ENCODE measurements at places on chromosomes 13 and 19.

DNA sequence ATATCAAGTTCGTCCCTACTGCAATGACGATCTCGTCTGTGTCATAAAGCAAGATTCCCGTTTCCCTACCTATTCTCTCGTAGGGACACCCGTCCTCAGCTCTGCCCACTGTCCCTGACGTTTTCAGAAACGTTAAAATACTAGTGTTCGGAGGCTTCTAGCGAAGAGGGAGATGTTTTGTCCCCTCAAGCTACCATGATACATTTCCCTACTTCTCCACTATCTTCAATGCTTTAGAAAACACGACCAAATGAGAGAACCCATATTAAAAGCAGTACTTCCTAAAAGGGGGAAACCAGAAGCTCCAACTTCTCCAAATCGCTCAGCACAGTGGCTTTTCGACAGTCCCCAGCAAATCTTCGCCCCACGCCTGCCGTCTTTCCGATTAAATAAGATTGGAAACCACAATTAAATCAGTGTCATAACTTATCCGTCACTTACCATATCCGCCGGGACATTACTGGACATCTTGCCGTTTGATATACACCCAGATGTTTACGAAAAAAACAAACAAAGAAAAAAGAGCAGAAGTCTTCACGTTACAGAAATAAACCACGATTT, 1.3 kb downstream of the UBL3 start:
- peak; percentile 18 for DNase-seq

- no peak for DNase-seq
These were observed 4.7 kb upstream of the KBTBD7 start for GRCh38 chr13:41199079-41199478.

DNA sequence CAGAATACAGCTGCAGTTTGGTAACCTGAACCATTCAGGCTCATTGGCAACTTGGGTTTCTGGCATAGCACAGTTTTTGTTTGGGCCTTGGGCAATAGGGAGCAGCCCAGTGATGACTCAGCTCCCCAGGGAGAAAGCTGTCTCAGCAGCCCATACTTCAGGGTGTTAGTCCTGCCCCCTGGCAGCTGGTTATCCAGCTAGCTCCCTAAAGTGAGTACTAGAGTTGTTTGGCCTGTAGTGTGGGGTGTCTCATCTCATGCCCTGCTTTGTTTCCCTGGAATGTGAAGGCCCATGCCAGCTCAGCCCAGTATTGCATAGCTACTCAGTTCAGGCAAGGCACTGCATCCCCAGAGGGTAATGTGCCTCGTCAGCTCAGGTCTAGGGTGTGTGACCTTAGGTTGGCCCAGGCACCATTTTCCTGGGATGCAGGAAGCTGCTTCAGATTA, 18.2 kb upstream of the ZNF543 start:
- DNase-seq = no peak

GRCh38 chr19:55086730-55087541, 11.3 kb downstream of the EPS8L1 start:
- no peak for DNase-seq

GRCh38 chr19:54069470-54069869, 5.8 kb upstream of the VSTM1 start:
- no peak for DNase-seq

DNA sequence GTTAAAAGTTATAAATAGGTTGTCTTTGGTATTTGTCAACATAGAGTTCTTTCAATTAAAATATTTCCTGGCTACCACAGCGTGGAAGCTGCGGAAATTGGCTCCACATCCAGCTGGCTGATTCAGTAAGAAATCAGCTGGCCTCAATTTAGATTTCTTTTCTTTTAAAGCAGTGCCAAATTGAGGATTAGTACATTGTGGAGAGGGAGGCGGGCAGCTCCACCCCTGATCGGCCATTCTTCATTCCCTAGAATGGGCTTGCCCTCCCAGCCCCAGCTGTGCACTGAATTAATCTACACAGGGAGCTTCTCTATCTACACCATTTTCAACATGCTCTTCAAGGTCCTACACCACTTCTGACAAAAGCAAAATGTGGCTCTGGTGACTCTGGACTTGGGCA, 624.8 kb downstream of the DACH1 start:
- no peak for DNase-seq

- no peak for DNase-seq
These were observed 557.0 kb downstream of the FGF9 start for GRCh38 chr13:22227895-22228294.

DNA sequence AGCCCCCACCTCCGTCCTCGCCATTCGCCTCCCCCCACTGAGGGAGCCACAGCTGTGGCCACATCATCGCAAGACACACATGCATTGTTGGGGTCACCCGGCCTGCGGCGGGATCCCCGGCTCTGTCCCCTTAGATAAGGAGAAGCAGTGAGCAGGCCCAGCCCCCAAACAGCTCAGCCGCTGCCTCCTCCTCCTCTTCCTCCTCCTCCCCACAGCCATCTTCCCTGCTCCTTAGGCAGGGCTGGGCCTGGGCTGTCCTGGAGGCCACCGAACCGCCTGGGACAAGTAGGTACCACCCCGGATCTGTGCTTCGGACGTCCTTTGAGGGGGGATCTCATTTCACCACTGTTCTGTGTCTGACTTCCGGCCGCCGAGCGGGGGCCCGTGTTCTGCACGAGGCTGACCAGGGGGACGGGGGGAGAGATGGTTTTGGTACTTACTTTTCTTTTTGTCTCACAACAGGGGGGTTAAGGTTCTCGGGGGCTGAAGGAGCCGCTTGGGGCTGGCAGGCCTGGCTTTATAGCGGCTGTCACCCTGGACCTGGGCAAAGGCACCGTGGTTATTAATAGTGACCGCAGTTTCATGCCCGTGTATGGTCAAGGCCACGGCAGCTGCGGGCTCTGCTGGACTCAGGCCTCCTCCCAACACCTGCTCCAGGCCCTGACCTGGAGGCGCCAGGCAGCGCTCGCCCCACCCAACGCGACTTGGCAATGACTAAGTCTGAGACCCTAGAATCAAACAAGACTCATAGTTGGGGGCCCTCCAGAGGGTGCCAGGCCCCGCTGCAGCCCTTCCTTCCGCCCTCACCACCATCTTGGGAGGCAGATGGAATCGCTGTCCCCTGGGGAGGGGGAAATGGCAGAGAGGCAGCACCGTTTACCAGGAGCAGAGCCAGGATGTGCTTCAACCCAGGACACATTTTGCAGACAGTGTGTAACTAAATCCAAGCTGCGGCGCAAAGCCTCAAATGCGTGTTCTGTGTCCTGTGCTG, 18.3 kb downstream of the NMRK2 start:
- DNase-seq = no peak

DNA sequence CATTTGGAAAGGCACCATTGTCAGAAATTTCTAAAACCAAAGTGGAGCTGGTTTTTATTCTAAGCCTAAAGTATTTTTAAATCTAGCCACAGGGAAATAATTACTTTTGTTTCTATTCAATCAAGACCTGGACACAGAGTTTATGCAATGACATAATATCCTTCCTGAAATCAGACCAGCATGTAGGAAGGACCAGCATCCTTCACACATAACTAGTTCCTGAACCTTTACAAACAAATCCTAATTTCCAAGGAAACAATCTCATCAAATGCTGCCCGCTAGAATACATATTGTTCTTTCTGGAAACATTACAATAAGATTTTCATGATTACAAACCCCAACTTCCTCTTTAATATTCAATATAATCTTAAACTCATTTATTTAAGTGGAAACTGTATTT, 1.5 kb downstream of the STARD13 start:
- no peak for DNase-seq

GRCh38 chr19:9799162-9799561, 19.7 kb downstream of the FBXL12 start:
- no peak for DNase-seq

GRCh38 chr13:76222511-76222910, 586.4 kb downstream of the LMO7 start:
- no peak for DNase-seq

GRCh38 chr19:35692010-35692409, 12.3 kb upstream of the ZBTB32 start:
- DNase-seq = no peak

DNA sequence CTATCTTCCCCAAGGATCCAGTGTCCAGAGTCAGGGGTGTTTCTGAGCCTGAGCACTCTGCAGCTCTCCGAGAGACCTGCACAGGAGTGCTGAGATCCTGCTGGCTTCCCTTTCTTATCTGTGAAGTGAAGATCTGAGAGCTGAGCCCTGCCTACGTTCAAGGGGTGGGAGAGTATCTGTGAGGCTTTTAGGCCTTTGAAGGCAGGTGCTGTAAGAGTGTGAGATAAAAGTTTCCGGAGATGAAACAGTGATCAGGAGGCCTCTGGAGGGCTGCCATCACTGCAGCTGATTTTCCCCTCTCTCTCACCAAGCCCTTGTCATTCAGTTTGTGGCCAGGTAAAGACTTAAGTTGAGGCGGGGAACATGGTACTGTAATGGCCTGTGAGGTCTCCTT, 83.1 kb downstream of the AKAP11 start:
- no peak for DNase-seq

DNA sequence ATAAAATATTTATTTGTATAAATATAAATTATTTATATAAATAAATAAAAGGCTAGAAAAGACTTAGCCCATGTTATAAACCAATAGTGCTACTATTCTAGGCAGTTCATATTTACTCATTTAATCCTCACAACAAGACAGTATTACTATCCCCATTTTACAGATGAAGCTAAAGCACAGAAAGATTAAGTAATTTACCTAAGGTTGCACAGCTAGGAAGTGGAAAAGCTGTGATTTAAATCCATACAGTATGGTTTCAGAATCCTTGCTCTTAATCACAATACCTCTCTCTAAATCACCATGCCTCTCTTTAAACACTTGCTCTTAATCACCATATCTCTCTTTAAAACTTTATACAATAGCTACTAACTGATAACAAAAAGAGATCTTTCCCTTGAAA, 13.8 kb downstream of the SPRYD7 start:
- DNase-seq = no peak

GRCh38 chr19:39252458-39252857, 3.8 kb upstream of the IFNL4 start:
- no peak for DNase-seq

DNA sequence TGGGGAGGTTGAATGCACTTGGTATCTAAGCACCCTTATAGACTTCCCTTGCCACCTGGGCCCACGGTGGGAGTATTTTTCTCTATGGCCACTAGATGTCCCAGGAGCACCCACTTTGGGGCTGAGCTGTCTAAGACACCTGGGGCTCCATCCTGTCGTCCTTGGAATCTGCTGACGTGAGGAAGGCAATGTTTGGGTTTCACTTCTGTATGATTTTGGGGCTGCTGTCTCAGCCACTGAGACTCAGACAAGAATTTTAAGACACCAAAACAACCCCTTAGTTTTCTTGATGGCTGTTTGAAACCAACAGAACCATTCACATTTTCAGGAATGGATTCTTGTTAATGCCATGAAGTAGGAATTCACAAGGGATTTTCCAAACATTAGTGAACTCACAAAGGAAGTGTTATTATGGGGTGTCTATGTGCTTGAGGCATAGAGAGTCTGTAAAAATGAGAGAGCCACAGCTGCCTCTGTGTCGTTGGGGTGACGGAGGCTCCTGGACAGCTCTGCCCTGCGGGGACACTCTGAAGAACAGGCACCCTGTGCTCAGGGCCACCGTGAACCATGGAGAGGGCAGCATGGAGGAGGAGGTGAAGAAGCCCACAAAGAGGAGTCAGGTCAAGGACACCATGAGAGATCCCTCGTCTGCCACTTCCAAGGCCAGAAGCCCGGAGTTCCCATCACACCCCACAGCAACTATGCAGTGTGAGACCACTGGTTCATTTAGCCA, 106.8 kb upstream of the SPATA13 start:
- DNase-seq = peak; percentile 37

DNA sequence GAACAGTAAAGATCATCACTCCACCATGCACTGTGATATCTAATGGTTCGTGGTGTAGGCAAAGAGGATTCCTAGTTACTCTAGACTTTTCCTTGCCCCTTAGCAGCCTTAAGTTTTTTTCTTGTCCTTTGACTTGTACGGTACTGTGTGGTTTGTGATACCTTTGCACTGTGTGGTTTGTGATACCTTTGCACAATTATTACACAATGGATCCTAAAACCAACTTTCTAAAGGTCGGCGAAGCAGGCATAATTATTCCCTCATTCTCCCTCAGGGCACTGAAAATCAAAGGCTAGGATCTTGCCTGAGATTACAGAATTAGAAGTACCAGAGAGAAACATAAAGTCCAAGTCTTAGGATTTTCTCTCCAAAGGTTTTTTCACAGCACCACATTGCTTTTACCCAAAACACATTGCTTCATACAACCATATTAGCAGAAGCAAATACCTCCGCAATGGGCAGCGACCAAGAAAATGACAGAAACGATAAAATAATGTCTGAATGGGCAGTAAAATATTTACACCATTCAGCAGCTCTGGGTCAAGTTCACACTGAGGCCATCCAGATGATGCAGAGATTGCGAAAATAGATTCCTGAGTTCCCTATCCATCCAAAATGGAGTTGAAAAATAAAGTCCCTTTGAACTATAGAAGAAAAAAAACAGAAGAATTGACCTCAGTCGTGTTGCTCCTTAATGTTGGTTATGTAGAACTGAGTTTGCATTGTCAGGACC, 106.4 kb downstream of the FGF14 start:
- DNase-seq = no peak

DNA sequence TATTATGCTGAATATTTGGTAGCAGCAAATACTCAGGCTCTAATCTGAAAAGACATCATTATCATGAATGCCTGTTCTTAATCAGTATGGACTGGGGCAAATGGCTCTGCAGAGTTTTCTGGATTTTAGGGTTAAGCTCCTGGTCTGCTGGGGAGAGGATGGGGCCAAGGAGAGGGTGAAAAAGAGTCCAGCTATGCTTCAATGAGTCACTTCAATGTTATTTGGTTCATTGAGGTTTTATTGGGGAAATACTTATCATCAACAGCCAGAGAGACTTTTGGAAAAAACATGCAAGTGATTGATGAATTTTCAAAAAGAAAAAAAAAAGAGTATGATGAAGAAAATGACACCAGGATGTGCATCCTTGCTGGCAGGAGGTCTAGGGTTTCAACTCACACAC, 278.3 kb downstream of the UQCRFS1 start:
- DNase-seq = no peak

GRCh38 chr19:56350416-56351045, 35.9 kb upstream of the ZSCAN5A start:
- peak; percentile 51 for DNase-seq

Measured in stimulated activated CD4-positive, alpha-beta T cell treated with anti-CD3 and anti-CD28 coated beads, Interleukin-15, amount 100 ng/mL, for 48 hours (primary cell).